ENCODE measurements at places on chromosomes 12 and 14. TPM values are rescaled to one million over a fixed set of nuclear protein-coding genes. Genes with fewer than 3 reads are reported as not detected.
A peak's percentile ranks its signal among the peaks of the same experiment; 100 is the strongest.

GRCh38 chr14:97638864-97639263, 841.7 kb downstream of the VRK1 start:
- no peak for DNase-seq

DNA sequence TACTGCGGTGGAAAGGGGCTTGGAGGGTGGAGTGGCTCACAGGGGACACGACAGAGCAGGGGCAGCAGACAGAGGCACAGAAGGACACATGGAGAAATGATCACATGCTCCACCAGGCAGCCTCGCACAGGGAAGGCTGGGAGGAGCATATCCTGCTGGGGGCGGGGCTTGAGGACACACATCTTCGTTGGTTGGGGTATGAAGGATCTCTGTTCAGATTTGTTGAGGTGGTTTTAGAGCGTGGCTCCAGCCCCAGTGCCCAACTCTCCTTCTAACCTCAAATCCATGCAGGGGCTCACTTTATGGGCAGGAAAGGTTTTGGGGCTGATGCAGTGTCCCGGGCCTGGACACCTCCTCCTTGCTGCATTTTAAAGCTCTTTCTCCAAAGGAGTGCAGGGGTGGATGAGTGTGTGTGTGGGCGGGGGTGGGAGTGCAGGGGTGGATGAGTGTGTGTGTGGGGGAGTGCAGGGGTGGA, 733 bp upstream of the P3H3 start:
- no peak for DNase-seq

- DNase-seq: no peak
These were observed 61.7 kb upstream of the DLK1 start for GRCh38 chr14:100664841-100665510.

- DNase-seq: no peak
These were observed 72.3 kb upstream of the DHRS4 start for GRCh38 chr14:23881282-23881681.

- DNase-seq: no peak
These were observed 15.8 kb downstream of the NFKBIA start for GRCh38 chr14:35388656-35389314.

DNA sequence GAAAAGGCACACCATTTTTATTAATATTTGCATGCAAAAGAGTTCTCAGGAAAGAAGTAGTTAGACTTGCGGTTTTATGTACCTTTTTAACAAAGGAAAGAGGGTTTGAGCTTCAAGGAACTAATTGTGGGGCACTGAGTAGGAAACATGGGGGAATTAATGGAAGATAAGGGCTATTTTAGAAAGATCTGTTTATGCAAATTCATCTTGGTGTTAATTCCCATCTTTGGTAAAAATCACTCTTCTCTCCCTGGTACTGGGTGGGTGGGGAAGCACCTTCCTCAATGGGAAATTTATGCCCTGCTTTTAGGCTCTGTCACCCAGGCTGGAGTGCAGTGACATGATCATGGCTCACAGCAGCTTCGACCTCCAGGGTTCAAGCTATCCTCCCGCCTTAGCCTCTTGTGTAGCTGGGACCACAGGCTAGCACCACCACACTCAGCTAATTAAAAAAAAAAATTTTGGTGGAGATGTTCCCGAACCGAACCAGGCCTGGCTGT, 30.1 kb upstream of the RESF1 start:
- DNase-seq: no peak

DNA sequence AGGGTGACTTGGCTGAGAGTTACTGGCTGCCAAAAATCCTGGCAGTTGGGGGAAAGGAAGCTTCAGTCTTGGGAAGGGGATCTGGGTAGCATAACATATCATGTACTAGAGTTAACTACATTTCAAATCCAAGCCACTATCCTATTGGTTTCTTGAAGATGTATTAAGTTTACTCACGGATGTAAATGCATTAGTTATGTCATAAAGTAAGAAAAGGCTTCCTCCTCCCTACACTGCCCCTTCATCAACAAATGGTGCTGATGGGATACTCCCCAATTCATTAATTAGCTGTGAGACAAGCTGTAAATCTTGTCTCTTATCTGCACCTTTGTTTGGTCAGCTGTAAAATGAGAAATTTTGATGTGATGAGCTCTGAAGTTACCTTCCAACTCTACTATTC, 150.1 kb upstream of the SOX5 start:
- no peak for DNase-seq

GRCh38 chr12:110280392-110280778, 662 bp upstream of the ATP2A2 start:
- peak; percentile 47 for DNase-seq

GRCh38 chr12:122788387-122788786, 14.0 kb downstream of the CCDC62 start:
- no peak for DNase-seq

- DNase-seq: no peak
These were observed at the start of gene DNAJC22 for GRCh38 chr12:49346659-49347310. TSS of gene DNAJC22 (plus strand) at chr12:49346888. CDS start at chr12:49348873, 1,985 bp downstream.

DNA sequence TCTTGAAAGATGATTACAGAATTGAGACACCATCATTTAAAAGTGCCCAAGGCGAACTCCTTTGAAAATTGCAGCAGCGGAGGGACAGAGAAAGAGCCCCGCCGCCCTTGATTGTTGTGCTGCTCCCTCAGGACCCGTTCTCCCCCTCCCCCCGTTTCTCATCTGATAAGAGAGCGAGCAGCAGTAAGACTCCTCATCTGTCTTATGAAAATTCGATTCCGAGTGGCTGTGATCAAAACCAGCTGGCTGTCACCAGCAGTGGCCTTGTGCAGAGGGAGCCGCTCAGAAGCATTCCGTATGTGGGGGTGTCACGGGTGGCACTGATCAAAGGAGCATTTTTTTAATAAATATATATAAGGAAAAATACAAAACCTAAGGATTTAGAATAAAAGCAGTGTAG, 78.0 kb upstream of the GPATCH2L start:
- no peak for DNase-seq

DNA sequence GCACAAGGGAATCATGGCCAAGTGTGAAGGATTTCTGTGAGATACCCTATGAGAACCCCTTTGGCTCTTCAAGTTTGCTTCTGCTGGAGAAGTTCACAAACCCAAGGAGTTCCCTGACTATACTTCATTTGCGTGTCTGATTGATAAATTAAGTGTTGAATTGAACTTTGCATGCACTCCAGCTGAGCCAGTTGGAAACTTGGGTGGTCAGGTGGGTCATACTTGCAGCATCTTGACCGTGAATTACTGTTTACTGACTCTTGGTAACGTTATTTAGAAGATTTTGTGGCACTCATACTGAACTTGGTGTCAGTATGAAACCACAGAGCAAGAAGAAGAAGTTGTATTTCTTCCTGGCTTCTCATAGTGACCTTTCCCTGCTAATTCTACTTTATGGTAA, 77.5 kb downstream of the TGFB3 start:
- no peak for DNase-seq

Gene SEC23A
- 42.5 TPM for total RNA-seq

Gene SMIM41
- total RNA-seq: not detected

Gene COX14
- 49.9 TPM for total RNA-seq

Gene PALS1
- 12.3 TPM for total RNA-seq

Gene BBOF1
- total RNA-seq: 2.3 TPM

Gene DDN
- 0.15 TPM for total RNA-seq

Gene RNASE3
- not detected for total RNA-seq

Gene METTL1
- total RNA-seq: 17.4 TPM

Gene CLEC12A
- not detected for total RNA-seq

Gene SOAT2
- 1.5 TPM for total RNA-seq

Gene TSHR
- total RNA-seq: 0.86 TPM
